HepG2 (cell line): ENCODE measurements at places on chromosomes 13 and 19. TPM values are rescaled to one million over a fixed set of nuclear protein-coding genes. Genes with fewer than 3 reads are reported as not detected.

ZNF823 gene
- total RNA-seq: 11.7 and 18.2 TPM in 2 replicates

TMEM221 gene
- total RNA-seq: 0.55 and 0.77 TPM in 2 replicates

ZNF486 gene
- 2.1 and 2.6 TPM in 2 replicates for total RNA-seq

GEMIN7 gene
- 30.6 and 42.0 TPM in 2 replicates for total RNA-seq

IGFL1 gene
- not detected in 2 replicates for total RNA-seq

ADAMTSL5 gene
- 0.24 and 0.60 TPM in 2 replicates for total RNA-seq

RDH8 gene
- not detected in 2 replicates for total RNA-seq

CGB5 gene
- not detected in 2 replicates for total RNA-seq

SHD gene
- total RNA-seq: 0.11 TPM in 1 of 2 replicates, not detected in the other

HRC gene
- total RNA-seq: 1.5 and 3.6 TPM in 2 replicates

FOSB gene
- total RNA-seq: 0.21 and 6.0 TPM in 2 replicates

- no peak for DNase-seq
These were observed 130.6 kb downstream of the COG6 start for GRCh38 chr13:39786091-39786490.

- no peak for DNase-seq
These were observed 1227.1 kb downstream of the SLITRK1 start for GRCh38 chr13:82654861-82655855.

GRCh38 chr19:10158071-10158470 is 36.7 kb downstream of the DNMT1 start:
- no peak for DNase-seq

- DNase-seq: no peak
These were observed 9.5 kb downstream of the PIP5K1C start for GRCh38 chr19:3690551-3691371.

DNA sequence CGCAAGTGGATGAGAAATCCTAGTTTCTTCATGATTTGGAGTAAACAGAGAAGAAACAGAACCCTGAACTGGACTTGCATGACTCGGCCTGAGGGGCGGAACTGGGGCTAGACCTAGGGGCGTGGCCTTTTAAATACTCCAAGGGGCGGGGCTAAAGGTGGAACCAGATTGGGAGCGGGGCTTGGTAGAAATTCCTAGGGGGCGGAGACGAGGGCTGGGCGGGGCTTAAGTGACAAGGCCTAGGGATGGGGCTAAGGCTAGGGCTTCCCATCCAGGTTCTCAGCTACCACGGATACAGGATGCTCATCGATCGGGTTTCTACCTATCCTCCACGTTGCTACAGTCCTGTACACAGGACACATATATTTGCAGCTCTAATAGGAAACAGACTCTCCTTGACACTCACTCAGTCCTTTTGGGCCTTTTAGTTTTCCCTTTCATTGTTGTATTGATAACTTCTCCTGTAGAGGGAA is 372 bp upstream of the ZNF699 start:
- DNase-seq: no peak

- DNase-seq: peak; percentile 42
These were observed 49.1 kb downstream of the LMO7 start for GRCh38 chr13:75685239-75685697.

DNA sequence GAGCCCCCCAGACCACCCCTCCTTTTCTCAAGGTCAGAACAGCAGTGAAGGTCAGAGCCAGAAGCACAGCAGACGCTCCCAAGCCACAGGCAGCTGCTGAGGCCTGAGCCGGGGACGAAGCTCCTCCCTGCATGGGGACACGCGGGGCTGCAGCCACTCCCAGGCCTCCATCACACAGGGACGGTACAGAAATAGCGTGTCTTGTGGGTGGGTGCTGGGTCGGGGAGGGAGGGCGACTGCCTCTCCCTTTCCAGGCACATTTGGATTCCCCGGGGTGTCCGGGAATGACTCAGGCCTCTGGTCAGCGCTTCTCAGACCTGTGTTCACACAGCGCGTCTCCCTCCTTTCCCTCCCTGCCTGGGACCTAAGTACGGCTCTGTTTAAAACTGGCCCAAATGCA is 33.2 kb downstream of the RASA3 start:
- DNase-seq: peak; percentile 13

- DNase-seq: no peak
These were observed 109.6 kb upstream of the CACNA1A start for GRCh38 chr19:13615890-13616289.

DNA sequence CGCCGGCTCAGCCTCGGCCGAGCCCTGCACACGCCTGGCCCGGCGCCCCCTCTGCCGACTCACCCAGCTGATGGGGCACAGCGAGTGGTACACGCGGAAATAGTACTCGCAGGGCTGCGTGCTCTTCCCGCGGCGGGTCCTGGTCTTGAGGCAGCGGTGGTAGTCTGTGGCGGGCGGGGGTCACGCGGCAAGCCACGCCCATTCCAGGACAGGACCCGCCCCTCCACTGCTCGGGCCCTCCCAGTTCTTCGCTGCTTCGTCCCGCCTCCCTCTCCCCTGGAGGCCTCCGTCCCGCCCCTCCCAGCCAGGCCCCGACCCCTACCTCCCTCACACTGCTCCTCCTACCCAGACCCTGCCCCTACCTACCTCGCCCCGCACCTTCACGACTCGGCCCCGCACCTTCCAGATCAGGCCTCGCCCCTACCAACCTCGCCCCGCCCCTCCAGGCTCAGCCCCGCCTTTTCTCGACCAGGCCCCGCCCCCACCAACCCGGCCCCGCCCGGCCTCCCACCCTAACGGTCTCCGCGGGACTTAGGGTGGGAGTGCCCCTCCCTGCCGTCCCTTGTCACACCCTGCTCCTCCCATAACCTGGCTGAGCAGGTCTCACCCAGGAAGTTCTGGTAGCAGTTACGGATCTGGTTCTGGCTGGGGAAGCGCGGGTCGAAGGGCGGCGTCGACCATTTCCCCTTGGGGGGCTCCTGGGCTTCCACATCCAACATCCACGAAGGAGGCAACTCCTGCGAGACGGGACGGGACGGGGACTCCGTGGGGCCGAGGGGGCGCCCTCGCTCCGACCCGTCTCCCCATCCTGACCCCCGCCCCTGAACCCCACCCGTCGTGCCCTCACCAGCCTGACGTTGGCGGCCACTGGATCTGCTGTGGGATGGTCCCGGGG is 469 bp downstream of the COX6B2 start:
- DNase-seq: no peak

GRCh38 chr13:45441633-45442032 is 23.1 kb upstream of the COG3 start:
- DNase-seq: peak; percentile 70

DNA sequence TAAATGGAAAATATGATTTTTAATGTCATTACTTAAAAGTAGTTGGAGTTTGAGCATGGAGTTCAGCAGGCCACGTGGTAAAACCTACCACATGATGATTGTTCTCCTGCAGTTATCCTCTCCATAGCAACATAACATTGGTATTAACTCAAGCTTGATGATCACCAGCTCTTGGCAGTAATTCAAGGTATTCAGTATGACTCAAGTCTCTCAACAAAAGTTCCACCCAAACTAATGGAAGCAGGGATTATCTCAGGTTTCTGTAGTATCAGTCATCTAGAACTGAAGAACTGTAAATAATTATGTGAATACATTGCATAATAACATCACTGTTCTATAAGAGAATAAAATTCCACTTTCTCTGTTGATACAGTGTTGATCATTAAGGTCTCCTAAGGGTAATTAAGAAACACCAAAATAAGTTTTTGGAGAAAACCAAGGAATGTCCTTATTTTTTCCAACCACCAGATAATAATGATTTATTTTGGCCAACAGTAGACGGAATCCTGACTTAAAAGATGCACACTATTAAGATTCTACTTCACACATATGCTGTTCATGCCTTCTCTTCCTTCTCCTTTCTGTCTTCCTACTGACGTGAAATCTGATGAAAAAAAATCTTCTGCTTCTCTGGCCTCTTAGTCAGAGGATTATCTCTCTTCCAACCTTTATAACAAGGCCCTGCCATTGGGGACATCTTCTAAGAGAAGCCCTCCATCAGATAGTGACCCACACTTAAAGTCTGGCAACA is 1092.3 kb downstream of the EFNB2 start:
- no peak for DNase-seq

DNA sequence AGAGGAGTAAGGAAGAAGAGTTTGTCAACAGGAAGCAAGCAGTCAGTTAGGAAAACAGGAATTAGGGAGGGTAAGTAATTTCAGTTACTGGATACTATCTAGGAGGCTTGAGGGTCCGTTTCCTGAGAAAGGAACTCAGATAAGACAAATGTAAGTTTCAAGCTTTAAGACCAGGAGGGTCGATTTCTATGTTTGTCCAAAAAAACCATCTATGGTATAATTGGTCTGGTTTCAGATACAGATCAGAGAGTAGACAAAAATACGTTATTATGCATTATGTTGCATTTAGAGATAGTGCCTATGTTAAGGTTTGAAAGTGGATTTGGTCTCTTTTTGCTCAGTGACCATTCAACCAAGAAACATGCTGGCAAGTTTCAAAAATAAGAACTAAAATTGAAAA is 789.6 kb upstream of the PCDH20 start:
- no peak for DNase-seq

DNA sequence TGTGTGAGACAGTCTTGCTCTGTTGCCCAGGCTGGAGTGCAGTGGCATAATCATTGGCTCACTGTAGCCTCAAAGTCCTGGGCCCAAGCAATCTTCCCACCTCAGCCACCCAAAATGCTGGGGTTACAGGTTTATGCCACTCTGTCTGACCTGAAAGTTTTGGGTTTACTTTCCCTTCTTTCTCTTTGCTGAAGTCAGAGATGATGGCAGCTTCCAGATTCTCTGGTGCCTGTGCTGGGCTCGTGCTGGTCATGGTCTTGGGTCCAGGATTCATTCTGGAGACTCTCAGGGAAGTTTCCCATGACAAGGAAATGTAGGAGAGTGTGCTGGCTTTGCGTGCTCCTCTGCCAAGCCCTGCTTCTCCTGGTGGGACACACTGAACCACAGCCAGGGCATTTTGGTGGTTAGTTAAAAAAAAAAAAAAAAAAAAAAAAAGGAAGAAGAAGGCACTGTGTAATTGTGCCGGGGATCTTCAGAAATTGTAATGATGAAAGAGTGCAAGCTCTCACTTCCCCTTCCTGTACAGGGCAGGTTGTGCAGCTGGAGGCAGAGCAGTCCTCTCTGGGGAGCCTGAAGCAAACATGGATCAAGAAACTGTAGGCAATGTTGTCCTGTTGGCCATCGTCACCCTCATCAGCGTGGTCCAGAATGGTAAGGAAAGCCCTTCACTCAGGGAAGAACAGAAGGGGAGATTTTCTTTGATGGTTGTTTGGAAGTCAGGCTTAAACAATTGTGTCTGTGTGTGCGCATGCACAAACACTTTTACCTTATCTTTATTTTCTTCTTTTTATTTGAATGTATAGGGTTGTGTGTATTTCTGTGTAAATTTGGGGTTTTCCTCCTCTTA is at the start of gene ALOX5AP:
ALOX5AP (plus strand) TSS at position 519 of the 847 bp plus-strand sequence; CDS start at position 582, 63 bp downstream.
- DNase-seq: no peak

DNA sequence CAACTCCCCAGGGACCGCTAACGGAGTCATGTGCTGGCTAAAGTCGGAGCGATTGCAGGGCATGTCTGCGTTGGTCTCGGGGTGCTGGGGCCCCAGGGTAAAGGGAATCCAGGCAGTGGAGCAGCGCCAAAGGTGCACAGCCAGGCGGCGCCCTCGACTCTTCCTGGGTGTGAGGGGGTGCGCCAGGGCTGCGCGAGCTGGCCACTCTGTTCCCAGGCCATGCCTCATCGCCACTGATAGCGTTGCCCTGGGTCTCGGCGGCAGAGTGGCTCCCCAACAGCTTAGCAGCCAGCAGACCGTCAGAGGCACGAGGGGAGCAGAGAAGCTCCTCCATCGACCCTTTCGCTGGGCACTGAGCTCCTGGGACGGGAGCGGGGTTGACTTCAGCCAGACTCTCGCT is 152.7 kb downstream of the B3GLCT start:
- no peak for DNase-seq
